ENCODE measurements at places on chromosomes 5 and 9. TPM values are rescaled to one million over a fixed set of nuclear protein-coding genes. Genes with fewer than 3 reads are reported as not detected.

DNA sequence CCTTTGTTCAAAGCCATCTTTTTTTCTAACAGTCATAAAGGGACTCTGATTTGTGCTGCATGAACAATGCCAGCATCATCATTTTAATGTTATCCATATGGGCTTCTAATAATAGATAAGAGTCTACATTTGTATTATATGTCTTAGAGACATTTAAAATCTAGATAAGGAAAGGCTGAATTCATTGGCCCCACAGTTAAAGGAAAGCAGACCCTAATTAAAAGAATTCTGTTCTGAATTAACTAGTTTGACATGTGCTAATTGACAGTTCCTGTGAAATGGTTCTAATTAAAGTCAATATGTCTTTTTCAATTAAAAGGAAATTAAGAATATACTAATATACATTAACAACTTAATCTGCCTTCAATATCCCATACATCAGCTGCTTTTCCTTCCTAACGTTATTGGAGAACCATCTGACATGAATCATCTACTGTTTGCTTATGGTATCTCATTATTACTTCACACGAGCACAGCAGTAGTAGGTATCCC is 104.7 kb downstream of the NR2F1-AS1 start:
- no peak for DNase-seq
- H3K27me3 ChIP-seq: no peaks in the 10 kb centered on the region
- H3K4me3 ChIP-seq: no peak overlapping the region
- H3K4me1 ChIP-seq: no peaks in the 10 kb centered on the region
- H3K36me3 ChIP-seq: no peaks in the 10 kb centered on the region

GRCh38 chr5:50553560-50553984 is 112.5 kb upstream of the EMB start:
- H3K27me3 ChIP-seq: no peaks in the 10 kb centered on the region
- H3K36me3 ChIP-seq: no peaks in the 10 kb centered on the region
- DNase-seq: no peak
- H3K27ac ChIP-seq: no peak overlapping the region
- peaks cover 8% of the 10 kb centered on the region for H3K4me1 ChIP-seq

MYMK gene
- polyA plus RNA-seq: not detected

HSD17B3 gene
- polyA plus RNA-seq: 3.9 TPM

CARD9 gene
- polyA plus RNA-seq: 16.1 TPM
